Stimulated activated CD8-positive, alpha-beta memory T cell treated with anti-CD3 and anti-CD28 coated beads, Interleukin-4, amount 100 ng/mL, for 24 hours (primary cell): ENCODE measurements at places on chromosomes 5 and 9.
A peak's percentile ranks its signal among the peaks of the same experiment; 100 is the strongest.

DNA sequence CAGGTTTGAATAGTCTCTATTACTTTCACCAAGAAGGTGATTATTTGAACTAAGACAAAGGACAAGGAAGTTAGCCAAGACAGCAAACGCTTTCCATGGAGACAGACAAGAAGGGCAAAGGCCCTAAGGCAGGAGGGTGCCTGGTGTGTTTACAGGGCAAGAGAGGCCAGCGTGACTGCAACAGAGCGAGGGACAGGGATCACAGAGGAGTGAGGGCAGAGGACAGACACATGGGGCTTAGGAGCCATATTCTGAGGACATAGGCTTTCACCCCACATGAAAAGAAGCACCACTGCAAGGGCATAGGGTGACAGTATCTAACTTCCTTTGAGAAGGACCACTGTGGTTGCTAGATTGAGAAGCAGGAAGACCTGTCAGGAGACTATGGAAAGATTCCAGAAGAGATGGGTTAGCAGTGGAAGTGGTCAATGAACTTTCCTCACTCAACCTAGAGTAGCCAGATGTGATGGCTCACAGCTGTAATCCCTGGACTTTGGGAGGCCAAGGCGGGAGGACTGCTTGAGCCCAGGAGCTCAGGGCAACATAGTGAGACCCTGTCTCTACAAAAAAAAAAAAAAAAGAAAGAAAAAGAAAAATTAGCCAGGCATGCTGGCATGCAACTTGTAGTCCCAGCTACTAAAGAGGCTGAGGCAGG is 5.0 kb upstream of the HAVCR1 start:
- DNase-seq = no peak

DNA sequence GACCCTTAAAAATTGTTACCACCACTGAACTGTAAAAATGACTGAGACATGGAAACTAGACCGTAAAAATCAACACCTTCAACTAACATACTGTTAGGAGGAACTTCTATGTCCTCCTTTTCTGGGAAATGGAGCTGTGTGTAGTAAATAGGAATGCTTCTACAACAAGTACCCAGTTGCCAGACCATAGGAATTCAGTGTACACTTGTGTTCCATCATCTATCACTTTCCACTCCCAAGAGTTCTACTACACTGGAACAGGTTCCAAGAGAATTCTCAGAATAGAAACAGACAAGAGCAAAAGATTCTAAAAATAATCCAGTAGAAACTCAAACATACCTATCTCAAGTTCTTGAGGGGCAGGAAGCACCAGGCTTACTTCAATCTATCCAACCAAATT is 23.6 kb downstream of the UBAP2 start:
- no peak for DNase-seq

DNA sequence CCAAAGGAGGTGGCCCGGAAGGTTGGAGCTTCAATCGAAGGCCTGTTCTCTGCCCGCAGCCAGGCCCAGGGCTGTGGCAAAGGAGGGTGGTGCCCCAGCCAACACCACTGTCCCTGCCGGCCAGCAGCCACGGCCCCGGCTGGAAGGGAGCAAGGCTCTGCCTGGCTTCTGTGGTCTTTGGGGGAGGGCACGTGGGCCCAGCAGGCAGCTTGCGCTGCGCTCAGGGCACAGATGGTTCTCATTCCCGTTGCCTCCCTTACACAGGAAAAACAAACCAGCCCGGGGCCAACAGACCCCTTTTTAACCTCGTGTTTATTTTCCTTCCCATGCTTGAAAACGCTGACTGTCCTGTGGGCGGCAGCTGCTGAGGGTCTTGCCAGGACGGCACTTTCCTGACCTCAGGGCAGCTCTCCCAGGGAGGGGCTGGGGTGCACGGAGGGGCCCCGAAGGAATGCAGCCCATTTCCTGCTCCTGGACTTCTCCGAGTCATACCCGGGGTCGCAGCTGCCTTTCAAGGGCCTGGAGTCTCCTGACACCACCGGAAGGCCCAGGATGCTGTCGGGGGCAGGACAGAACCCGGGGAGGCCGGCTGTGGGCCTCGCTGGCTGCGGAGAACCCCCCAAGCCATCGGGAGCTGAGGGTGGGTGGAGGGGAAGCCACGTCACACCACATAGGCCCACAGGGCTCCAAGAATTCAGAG is 1.1 kb upstream of the GPSM1 start:
- DNase-seq = no peak

GRCh38 chr5:116566251-116566650 is 8.4 kb downstream of the SEMA6A start:
- DNase-seq = no peak

DNA sequence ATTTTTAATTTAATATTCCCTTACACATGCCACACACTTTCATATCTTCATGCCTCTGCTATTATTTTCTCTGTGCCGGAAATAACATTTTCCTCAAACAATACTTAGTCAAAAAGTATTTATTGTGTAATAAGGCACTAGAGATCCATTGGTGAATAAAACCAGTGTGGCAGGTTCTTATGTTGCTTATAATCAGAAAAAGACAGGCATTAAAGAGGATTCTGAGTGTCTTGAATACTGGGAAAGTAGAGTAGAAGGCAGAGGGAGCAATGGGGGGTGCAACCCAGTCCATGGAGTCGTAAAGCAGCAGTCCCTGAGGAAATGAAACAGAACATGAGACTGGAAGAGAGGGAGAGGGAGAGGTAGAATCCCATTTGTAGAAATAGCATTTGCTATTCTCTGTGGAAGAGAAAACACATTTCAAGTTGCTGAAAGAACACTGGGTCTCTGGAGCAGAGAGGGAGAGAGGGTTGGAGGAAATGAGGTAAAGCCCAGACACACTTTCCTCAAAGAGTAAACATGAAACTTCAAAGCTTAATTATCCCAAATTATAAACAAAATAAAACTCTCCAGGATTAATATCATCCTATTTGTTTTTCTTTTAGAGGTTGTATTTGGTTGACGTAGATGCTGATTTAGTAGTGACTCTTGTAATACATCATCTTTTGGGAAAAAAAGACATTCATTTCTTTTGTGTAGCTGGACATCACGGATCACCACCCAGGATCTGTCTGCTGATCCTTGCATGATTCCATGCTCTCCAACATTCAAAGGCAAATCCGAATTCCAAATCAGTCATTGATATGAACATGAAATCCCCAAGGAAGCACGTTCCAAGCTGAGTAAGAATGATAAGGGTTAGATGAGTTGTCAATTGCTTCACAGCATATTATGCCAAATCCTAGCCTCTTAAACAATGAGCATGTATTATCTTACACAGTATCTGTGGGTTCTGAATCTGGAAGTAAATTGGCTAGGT is 37.4 kb upstream of the GRAMD2B start:
- DNase-seq = no peak

GRCh38 chr9:15231788-15232635 is 75.0 kb downstream of the TTC39B start:
- peak; percentile 2 for DNase-seq
